ENCODE measurements at places on chromosomes 6 and 20. TPM values are rescaled to one million over a fixed set of nuclear protein-coding genes. Genes with fewer than 3 reads are reported as not detected.

Gene SAPCD1
- 0.61 TPM for total RNA-seq

Gene OR12D3
- total RNA-seq, result not detected

Gene L3MBTL3
- total RNA-seq, result 11.4 TPM

Gene LY6G6C
- total RNA-seq, result not detected

Gene SLC52A3
- total RNA-seq, result not detected

Gene RAET1E
- total RNA-seq, result not detected

Gene C20orf202
- total RNA-seq, result 0.16 TPM

Gene DDX43
- 1.8 TPM for total RNA-seq

Gene TTLL9
- not detected for total RNA-seq

Gene SLC16A10
- 0.81 TPM for total RNA-seq

Gene FKBP5
- 3.4 TPM for total RNA-seq

All from hair follicle dermal papilla cell (primary cell).